ENCODE measurements at places on chromosomes 4 and X. TPM values are rescaled to one million over a fixed set of nuclear protein-coding genes. Genes with fewer than 3 reads are reported as not detected.

Gene FOXR2
- not detected for total RNA-seq

Gene PNCK
- 6.6 TPM for total RNA-seq

Gene CT83
- not detected for total RNA-seq

Gene BRCC3
- total RNA-seq = 17.7 TPM

Gene TKTL2
- not detected for total RNA-seq

Gene NPY1R
- total RNA-seq = 0.40 TPM

Gene IL1RAPL1
- 1.7 TPM for total RNA-seq

Gene SYP
- 1.6 TPM for total RNA-seq

Gene SMARCAD1
- total RNA-seq = 10.9 TPM

Gene UGT2B10
- not detected for total RNA-seq

Gene CTAG2
- total RNA-seq = not detected

Gene S100P
- 0.73 TPM for total RNA-seq

Gene TLR7
- total RNA-seq = 0.29 TPM

Gene FRMPD3
- not detected for total RNA-seq

Gene FAM133A
- total RNA-seq = not detected

Gene MAGEB5
- total RNA-seq = not detected

Gene RBM46
- not detected for total RNA-seq

Gene SLITRK2
- 0.16 TPM for total RNA-seq

Gene REST
- 20.5 TPM for total RNA-seq

Gene ERCC6L
- total RNA-seq = 0.09 TPM

Gene EIF4E
- total RNA-seq = 70.4 TPM

Gene CXCL6
- 0.83 TPM for total RNA-seq

Gene CFP
- 1.7 TPM for total RNA-seq

All from heart left ventricle (tissue), 16 donors.